NCI-H460 (cell line): ENCODE measurements at places on chromosomes 11 and 22.

- DNase-seq = no peak
Measured at GRCh38 chr11:78231962-78232501, 43.3 kb downstream of the USP35 start.

DNA sequence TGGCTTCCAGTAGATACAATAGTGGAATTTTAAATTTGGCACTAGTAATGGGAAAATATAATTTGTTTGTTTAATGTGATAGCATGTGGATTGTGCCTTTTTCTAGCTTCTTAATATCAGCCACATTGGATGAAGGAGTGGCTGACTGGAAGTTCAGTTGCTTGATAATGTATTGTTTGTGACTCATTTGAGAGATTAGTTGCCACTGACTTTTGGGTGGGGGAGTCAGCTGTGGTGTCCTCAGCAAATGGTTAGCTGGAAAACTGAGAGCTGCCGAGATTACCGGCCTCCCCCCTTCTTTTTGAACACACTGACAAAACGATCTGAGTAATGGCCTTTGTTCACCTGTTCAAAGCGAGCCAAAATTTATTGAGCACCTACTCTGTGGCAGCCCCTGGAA is 5.5 kb downstream of the JAM3 start:
- no peak for DNase-seq

DNA sequence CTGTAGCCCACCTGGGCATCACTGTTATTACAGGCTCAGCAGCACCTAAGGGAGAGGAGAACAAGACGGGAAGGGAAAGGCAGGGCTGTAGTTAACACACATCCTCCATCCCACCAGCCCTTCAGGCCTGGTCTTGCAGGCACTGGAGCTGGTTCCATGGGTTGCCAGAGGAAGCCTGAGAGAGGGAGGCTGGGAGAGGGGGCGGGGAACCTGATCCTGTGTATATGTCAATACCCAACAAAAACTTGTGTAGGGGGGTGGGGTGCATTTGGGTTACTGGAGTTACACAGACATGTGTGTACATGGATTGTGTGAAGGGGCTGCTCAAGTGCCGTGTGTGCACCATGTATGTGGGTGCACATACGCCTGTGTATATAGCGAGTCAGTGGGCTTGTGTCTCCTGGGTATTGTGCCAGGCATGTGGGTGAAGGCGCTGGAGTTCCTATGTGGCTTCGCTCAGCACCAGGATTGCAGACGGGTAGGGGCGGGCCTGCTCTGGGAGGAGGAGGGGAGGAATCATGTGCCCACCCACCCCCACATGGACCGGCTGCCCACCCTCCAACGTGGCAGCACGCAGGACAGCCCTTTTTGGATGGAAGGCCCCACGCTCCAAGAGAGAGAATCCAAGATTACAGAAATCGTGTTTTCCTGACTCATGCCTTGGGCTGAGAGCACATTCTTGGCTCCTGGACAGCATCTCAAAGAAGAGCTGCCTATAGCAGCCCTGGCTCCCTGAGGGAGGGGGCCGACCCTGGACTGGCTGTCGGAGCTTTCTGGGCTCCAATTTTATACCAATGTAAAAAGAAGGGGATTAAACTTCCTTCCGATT is 4.2 kb upstream of the SERPINH1 start:
- DNase-seq = no peak

DNA sequence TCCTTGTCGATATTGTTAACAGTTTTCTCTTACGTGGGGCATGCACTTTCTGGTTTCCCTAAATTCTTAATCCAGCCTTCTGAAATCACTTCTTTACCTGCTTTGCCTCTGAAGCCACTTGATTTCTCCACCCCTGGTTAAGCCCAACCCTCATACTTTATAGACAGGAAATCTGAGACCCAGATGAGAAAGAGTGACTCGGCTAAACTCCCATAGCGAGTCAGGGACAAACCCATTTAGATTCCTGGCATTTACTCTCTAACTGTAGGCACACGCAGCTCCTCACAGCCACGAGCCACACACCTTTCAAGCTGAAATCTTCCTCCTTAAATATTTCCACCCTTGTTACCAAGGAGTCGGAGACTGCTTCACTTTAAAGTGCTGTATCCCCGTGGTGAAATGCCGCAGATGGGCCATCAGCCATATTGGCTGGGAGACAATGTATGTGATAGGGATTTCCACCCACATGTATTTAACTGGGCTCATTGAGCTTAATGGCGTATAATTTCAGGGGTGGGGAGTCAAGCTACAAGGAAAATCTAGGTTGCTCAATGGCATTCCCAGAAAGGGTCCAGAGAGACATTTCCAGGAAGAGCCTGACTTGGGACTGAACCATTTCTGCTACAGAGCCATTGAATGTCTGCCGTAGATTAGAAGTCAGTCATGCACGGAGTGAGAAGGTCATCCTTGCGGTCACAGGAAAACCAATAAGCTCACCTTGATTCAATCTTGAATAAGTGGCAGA is 49.9 kb upstream of the GRK3 start:
- DNase-seq = no peak

GRCh38 chr22:43085658-43086606 is 3.3 kb downstream of the TTLL1 start:
- no peak for DNase-seq

DNA sequence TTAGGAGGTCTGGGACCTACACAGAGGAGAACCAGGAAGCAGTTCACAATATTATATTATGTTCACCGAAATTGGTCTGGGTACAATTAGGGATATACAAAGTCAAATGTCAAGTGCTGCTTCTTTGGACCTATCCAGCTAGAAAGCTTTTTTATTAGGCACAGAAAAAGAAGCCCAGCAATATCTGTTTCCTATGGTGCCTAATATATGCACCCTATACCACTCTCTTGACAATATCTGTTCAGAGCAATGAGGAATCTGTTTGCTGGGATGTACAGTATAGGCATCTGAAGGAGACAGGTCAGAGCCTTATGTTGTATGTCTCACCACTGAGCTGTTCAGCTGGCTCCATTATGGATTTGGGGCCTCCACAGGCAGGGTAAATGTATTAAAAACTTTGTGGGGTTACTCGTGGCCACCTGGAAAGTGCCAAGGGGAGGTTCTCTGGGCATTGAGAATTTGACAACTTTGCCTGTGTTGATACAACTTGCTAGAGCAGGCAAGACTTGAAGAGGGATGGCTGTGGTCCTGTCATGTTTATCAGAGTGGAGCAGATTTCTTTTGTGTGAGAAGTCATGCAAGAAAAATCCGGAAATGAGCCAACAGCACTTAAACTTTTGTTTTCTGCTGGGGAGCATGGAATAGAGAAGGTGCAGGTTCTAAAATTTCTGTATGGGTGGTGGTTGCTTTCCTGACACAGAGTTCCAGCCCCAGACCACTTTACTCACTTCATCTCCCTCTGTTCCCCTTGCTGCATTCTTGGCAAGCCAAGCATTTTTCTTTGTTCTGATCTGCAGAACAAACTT is 10.1 kb downstream of the STIM1 start:
- no peak for DNase-seq

- no peak for DNase-seq
Measured at GRCh38 chr11:63510360-63511047, 4.6 kb downstream of the LGALS12 start.

DNA sequence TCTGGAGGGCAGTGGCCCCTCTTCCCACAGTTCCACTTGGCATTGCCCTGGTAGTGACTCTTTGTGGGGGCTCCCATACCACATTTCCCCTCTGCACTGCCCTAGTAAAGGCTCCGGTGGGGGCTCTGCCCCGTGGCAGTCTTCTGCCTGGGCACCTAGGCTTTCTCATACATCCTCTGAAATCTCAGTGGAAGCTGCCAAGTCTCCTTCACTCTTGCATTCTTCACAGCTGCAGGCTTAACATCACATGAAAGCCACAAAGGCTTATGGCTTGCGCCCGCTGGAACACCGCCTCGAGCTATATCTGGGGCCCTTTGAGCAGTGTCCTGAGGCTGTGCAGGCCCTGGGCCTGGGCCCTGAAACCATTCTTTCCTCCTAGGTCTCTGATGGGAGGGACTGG is 25.3 kb downstream of the PLEKHB1 start:
- no peak for DNase-seq

DNA sequence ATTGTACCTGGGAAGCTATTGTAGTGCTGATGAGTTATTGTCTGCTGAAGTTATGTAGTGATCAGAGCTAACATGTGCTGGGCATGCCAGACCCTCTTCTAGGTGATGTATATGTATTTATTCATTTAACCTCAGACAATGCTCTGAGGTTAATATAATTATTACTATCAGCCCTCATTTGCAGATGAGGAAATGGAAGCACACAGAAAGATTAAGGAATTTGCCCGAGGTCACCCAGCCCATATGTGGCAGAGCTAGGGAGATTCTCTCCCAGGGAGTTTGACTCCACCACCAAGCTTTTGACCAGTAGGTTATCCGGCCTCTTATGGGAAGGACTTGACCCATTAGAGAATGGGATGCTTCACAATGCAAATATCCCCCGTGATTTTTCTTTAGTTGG is 114.2 kb upstream of the NAV2 start:
- DNase-seq = no peak

GRCh38 chr11:112304914-112305313 is 44.3 kb upstream of the PLET1 start:
- DNase-seq = no peak

DNA sequence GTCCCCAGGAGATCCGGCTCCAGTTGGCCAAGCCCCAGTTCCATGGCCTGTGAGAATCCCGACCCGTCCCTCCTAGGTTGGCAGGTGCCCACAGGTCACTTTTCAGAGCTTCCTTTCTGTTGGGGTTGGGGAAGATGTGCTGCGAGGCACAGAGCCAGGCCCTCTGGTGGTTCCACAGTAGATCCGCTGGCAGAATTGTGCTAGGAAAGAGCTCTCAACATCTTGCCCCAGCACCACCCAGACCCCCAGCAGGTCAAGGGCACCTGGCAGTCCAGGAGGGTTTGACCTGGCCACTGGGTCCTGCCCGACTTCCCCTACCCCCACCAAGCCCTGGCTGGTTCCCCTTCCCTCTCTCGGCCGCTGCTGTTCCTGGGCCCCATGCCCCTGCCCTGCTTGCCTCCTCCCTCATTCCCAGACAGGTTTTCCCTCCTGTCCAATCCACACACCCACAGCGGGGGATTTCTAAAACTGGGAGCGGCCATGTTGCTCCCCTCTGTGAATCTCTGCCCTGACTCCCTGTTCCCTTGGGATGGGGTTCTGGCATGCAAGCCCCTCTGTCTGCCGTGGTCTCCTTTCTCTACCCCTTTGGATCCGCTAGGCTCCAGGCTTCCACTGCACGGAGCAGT is 26.2 kb upstream of the GCAT start:
- DNase-seq = no peak

DNA sequence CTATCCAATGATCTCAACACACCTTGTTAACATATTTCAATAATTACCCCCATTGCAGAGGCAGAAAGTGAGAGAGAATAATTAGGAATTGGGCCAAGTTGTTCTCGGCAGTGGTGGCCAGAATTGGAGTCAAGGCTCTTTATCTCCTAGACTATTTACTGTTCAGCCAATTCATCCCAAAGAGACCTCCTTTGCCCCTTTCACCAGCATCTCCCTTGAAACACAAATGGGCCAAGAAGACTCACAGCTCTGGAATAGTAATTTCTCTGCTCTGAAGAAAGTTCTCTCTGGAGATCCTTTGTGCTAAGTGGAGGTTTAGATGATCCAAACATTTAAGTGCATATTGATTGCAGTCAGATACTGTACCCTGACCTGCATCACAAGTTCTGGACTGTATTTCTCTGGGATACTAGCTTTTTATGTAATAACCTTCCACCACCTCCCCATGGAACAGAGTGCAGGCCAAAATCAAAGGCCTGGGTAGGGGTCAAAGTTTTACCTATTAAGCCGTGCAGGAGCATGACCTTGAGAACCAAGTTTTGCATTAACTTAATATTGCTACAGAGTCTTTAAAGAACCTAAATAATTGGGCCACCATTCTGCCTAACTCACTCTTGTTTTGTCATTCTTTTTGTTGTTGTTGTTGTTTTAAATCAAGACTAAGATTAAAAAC is 19.6 kb upstream of the CADM1 start:
- DNase-seq = no peak

DNA sequence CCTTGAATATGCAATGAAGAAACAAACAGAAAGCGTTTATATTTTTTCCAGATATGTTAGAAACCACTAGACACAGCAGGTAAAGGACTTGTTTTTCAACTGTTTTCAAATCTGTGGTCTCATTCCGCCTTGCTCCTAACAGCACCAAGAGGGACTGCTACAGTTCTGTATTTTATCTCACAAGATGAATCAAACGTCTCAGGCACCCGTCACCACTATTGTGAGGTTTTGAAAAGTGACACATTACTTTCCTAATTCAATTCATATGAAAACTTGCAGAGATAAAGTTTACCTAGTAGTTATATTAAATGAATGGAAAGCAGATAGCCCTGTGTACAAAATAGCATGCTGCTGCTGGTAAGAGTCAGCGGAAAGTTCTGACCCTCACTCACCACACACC is 386.3 kb downstream of the ETS1 start:
- DNase-seq = no peak

DNA sequence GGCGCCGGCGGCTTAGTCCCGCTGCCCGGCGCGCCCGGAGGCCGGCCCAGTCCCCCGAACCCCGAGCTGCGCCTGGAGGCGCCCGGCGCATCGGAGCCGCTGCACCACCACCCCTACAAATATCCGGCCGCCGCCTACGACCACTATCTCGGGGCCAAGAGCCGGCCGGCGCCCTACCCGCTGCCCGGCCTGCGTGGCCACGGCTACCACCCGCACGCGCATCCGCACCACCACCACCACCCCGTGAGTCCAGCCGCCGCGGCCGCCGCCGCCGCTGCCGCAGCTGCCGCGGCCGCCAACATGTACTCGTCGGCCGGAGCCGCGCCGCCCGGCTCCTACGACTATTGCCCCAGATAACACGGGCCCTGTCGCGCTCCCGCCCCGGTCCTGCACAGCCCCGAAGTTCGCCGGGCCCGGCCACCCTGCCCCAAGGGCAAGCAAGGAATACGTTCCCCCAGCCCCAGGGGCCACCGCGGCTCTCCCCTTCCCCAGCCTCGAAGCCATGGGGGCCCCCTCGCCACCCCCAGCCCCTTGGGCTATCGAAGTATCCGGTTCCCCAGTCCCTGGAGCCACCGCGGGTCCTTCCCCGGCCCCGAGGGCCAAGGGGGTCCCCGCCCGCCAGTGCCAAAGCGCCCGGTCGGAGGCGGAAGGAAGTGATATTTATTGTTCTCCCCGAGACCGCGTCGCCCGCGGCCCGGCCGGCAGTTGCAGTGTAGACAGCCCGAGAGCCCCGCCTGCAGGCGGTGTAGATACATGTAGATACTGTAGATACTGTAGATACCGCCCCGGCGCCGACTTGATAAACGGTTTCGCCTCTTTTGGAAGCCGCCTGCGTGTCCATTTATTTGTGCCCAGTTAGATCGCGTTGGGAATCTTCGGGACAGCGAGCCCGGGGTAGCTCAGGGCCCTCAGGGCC is 6.2 kb downstream of the TBX1 start:
- no peak for DNase-seq

DNA sequence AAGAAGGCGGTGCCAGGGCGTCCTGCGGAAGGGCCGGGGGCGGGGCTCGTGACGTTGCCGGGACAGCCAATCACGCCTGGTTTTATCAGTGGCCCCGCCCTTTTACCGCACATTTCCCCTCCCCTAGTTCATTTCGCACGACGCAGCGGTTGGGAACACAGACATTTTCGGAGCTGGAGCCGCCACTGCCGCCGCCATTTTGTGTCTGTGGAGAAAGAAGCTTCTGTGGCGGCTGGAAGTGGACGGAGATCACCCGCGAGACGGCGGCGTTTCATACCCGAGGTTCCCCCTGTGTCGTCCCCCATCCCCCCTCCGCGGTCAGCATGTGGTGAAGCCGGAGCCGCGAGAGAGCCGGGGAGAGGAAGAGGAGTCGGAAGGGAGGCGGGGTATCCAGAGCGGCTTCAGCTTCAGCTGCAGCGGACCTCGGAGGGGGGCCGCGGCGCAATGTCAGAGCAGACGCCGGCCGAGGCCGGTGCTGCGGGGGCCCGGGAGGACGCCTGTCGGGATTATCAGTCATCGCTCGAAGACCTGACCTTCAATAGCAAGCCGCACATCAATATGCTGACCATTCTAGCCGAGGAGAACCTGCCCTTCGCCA is at the start of gene PCF11:
TSS of gene PCF11 (plus strand) at position 136 of the 598 bp plus-strand sequence. CDS start at position 445, 309 bp downstream.
- no peak for DNase-seq
